Stimulated activated CD8-positive, alpha-beta memory T cell treated with anti-CD3 and anti-CD28 coated beads, Interleukin-7, amount 100 ng/mL, for 24 hours (primary cell): ENCODE measurements at places on chromosomes 5 and 9.

DNA sequence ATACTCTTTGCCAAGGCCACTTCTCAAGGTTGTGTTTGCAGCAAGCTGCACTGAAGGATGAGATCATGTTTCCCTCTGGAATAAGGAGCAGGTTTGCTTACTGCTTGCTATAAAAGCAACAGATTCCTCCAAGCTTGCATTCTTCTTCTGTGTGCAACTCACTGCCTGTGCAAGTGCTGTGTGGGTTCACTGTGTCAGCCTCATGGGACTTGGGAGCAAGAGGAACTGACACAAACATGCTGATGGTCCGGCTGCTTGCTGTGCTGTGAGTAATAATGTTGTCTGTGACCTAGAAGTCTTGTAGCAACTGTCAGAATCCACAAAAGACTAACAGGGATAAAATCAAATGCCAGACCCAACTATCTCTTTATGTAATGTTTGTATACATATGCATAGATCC is 33.6 kb upstream of the SHC3 start:
- no peak for DNase-seq

GRCh38 chr5:17761326-17761725 is 127.1 kb downstream of the TAF11L14 start:
- DNase-seq, result no peak

DNA sequence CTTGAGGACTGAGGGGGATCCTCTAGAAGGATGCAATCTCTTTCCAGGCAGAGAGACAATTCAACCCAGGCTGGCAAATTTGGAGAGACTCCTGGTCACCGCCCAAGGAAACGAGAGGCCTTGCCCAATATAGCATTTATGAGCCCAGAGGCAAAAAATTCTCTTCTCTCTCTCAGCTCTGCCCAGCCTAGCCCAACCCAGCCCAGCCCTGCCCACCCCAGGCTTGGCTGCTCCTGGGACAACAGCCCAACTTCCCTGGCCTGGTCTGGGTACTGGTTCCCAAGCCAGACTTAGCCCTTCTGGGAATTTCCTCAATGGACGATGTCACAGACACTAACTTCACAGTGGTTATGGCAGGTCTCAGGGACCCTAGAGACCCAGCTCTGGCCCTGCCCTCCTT is 116.5 kb downstream of the PSD2 start:
- no peak for DNase-seq

DNA sequence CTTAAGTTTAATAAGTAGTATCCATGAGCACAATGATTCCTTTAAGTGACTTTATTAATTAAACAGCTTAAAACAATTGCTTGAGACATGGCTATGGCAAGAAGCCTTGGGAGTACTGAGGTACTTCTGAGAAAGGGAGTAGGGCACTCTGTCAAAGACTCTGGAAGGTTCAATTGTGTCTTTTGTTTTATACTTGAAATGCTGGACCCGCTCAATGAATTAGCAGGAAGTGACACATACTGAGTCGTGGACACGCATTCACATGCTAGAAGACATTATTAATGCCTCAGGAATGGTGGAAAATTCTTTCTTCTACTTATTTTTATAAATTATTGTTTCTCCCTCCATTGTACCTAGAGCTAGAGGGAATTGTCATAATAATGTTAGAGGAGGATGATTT is 347.3 kb upstream of the ZNF608 start:
- no peak for DNase-seq

DNA sequence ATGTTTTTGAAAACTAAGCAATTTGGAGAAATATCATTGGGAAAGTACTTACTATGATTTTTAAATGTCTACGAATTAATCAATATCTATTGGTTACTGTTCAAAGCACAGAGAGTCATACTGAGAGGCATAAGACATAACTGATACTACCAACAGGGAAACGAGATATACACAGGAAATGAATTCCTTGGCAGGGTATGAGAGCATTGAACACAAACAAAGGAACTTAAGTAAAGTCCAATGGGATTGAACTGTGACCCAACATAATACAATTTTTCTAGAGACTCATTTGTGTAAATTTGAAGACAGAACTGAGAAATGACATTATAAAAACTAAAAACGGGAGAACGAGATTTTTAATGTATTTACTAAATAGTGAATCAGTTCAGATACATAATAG is 1.3 kb upstream of the ITGA1 start:
- DNase-seq, result no peak
